ENCODE measurements at places on chromosomes 4 and X. TPM values are rescaled to one million over a fixed set of nuclear protein-coding genes. Genes with fewer than 3 reads are reported as not detected.

FAM47E gene
- total RNA-seq = 1.3 TPM

GRCh38 chrX:144259054-144259453 lies 375.2 kb downstream of the UBE2NL start:
- no peak overlapping the region for H3K4me3 ChIP-seq
- H3K4me1 ChIP-seq = no peaks in the 10 kb centered on the region
- H3K27me3 ChIP-seq = no peaks in the 10 kb centered on the region
- DNase-seq = no peak

ADAM29 gene
- total RNA-seq = not detected

DNA sequence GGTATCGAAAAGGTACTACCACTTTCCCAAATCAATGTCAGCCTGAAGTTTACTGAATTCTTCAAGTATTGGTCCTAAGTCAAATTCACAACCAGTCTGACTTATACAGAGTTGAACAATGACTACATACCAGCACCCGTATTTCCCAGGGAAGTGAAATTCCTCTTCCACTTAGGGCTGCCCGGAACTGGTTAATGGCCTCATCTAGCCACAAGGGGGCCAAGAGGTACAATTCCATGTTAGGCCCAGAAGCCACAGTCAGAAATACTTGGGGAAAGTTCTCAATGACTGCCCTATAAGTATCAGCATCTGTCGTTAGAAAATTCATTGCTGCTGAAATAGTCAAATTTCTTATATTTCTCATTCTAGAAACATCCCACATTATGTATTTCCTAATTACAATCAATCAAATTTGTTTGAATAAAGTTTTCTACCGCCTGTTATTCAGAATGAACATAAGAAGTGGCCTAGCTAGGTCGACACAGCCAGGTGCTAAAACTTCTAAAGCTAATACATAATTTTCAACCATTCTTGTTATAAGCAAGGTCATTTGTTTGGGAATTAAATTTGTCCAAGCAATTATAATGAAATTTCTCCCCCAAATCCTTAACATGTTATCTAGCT lies 5.6 kb upstream of the PCDH7 start:
- no peak overlapping the region for H3K27ac ChIP-seq
- DNase-seq = no peak
- H3K36me3 ChIP-seq = no peaks in the 10 kb centered on the region
- no peak overlapping the region for H3K4me3 ChIP-seq
- peaks cover 29% of the 10 kb centered on the region for H3K4me1 ChIP-seq
- peaks cover 36% of the 10 kb centered on the region for H3K27me3 ChIP-seq

DNA sequence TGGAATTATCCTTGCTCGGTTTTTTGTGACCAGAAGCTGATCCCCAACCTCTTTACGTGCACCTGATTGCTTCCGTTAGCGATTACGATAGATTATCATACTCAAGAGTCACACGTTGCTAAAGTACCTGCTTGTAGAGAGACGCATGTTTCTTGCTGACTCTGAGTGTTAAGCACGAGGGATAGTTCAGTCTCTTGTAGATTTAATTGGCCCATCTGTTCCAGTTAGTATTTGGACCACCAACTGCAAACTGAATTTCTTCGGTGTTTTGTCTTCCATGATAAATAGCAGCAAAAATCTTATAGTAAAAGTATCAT lies 516 bp upstream of the COX18 start:
- H3K4me3 ChIP-seq = peak overlapping the region; percentile 90
- peaks cover 41% of the 10 kb centered on the region for H3K4me1 ChIP-seq
- DNase-seq = no peak
- H3K27ac ChIP-seq = peak overlapping the region; percentile 99
- no peaks in the 10 kb centered on the region for H3K36me3 ChIP-seq
- no peaks in the 10 kb centered on the region for H3K27me3 ChIP-seq

DNA sequence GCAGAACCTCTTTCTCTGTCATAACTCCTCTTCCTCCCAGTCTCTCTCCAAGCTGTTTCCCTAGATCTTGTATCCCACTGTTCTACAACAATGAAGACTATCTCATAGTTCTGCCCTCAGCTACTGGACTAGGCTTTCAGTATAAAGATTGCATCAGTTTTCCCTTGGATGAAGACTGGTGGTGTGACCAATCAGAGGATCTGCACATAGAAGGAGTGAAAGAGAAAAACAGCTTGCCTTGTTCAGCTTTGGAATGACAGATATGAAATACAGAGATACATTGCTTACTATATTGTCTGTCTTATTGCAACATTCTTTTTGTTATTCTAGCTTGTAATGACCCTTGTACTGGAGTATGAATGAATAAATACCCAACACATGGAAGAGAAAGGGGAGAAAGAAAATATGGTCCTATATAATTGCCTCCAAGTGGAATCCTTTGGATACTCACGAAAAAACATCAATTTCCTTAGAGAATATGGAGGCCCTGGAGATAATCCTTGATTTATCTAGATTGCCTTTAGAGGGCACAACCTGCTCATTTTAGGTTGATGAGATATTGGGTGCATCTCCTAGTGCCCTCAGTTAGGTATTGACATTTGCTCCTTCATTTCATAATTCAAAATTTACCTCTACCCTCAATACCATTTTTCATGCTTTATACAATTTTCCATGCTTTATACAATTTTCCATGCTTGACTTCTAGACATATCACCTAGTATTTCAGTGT lies 395.8 kb downstream of the NAF1 start:
- no peaks in the 10 kb centered on the region for H3K27me3 ChIP-seq
- no peaks in the 10 kb centered on the region for H3K36me3 ChIP-seq
- H3K27ac ChIP-seq = no peak overlapping the region
- H3K4me3 ChIP-seq = no peak overlapping the region
- H3K4me1 ChIP-seq = no peaks in the 10 kb centered on the region

HTN3 gene
- total RNA-seq = not detected

GRCh38 chr4:24805067-24805466 lies 9.7 kb downstream of the SOD3 start:
- no peaks in the 10 kb centered on the region for H3K36me3 ChIP-seq
- no peak overlapping the region for H3K4me3 ChIP-seq
- no peak for DNase-seq
- H3K4me1 ChIP-seq = peaks cover 5% of the 10 kb centered on the region

DNA sequence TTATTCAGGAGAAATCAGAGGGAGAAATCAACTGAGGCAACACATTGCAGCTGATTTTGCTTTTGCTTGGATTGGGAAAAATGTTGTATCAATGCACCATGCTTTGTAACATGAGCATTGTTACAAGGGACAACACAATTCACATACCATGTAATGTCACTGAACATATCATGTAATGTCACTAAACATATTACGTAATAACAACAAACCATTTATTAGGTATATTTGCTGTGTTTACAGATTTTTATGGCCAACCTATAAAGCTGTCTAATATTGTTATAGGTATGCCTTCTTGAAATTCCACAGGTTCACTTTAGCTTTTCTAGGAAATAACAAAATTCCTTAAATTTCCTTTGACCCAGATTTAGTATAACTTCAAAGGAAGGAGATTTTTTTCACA lies 5.0 kb upstream of the HERC3 start:
- H3K27me3 ChIP-seq = no peaks in the 10 kb centered on the region
- H3K27ac ChIP-seq = no peak overlapping the region
- no peak overlapping the region for H3K4me3 ChIP-seq
- DNase-seq = no peak
- H3K4me1 ChIP-seq = peaks cover 16% of the 10 kb centered on the region
- H3K36me3 ChIP-seq = no peaks in the 10 kb centered on the region

GRCh38 chr4:113471146-113471860 lies 290.2 kb downstream of the CAMK2D start:
- no peaks in the 10 kb centered on the region for H3K27me3 ChIP-seq
- no peak overlapping the region for H3K4me3 ChIP-seq
- peaks cover under 1% of the 10 kb centered on the region for H3K36me3 ChIP-seq
- H3K27ac ChIP-seq = no peak overlapping the region

DNA sequence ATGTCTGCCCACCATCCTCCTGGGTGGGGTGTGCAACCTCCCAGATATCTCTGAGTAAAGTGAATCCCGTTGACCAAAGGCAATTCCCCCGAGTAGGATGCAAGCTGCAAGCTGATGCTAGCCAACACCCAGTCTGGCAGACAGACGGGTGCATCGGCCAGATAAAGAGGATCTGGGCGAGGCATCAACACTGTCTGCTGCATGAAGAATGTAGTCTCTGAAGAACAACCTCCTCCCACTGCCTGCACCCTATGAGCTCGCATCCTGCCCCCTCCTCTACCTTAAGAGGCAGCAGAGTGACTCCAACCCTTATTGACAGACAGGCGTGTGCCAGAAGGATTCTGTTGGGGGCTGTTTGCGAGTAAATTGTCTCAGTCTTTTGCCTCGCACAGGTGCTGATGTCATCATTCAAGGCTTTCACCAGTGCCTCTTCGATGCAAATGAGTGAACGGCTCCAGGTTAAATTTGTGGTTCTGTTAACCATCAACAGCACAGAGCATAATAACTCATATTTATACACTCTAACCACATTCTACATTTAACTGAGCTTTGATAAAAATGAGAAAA lies 546.9 kb downstream of the BCOR start:
- no peak overlapping the region for H3K27ac ChIP-seq
- H3K4me3 ChIP-seq = no peak overlapping the region
- peaks cover 13% of the 10 kb centered on the region for H3K36me3 ChIP-seq
- peaks cover 4% of the 10 kb centered on the region for H3K27me3 ChIP-seq
- DNase-seq = no peak

ENPEP gene
- total RNA-seq = not detected

- no peak for DNase-seq
These were observed 186.5 kb upstream of the ATP6AP2 start for GRCh38 chrX:40394302-40394701.

KLHL4 gene
- not detected for total RNA-seq

- no peaks in the 10 kb centered on the region for H3K36me3 ChIP-seq
- no peak overlapping the region for H3K4me3 ChIP-seq
- peaks cover 4% of the 10 kb centered on the region for H3K4me1 ChIP-seq
- H3K27me3 ChIP-seq = peaks cover 1% of the 10 kb centered on the region
- no peak overlapping the region for H3K27ac ChIP-seq
- no peak for DNase-seq
These were observed 17.2 kb downstream of the MID2 start for GRCh38 chrX:107842715-107843400.

- no peaks in the 10 kb centered on the region for H3K27me3 ChIP-seq
- H3K4me1 ChIP-seq = peaks cover 36% of the 10 kb centered on the region
- no peak overlapping the region for H3K4me3 ChIP-seq
- H3K27ac ChIP-seq = no peak overlapping the region
- H3K36me3 ChIP-seq = peaks cover 19% of the 10 kb centered on the region
These were observed 77.3 kb downstream of the GALNT7 start for GRCh38 chr4:173245952-173246351.

USP17L22 gene
- total RNA-seq = not detected

- peaks cover 29% of the 10 kb centered on the region for H3K4me1 ChIP-seq
- peak overlapping the region; percentile 99 for H3K27ac ChIP-seq
- DNase-seq = no peak
- H3K27me3 ChIP-seq = no peaks in the 10 kb centered on the region
- peak overlapping the region; percentile 96 for H3K4me3 ChIP-seq
These were observed 518 bp upstream of the SAT1 start for GRCh38 chrX:23782455-23782854.

Measured in naive thymus-derived CD8-positive, alpha-beta T cell (primary cell).